Central memory CD4-positive, alpha-beta T cell (primary cell): ENCODE measurements at places on chromosomes 13 and 19.

DNA sequence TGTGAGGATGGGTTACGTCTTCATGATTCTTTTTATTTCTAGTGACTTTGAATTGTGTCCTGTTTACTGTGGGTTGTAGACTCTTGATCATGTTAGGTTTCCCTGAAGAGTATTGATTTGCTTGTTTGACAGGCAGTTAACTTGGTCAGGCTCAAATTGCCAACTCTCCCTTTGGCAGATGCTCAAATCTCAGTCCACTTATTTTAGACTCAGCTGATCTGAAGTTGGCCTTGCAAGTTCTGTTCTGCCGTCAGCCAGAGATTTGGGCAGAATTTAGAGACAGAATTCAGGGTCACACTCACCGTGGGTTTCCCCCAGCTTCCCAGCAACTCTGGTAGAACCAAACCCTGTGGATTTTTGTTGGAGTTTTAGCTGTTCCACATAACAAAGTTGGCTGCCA, 71.6 kb upstream of the TEX29 start:
- DNase-seq, result no peak

GRCh38 chr13:37695200-37695599, 96.6 kb upstream of the POSTN start:
- no peak for DNase-seq

DNA sequence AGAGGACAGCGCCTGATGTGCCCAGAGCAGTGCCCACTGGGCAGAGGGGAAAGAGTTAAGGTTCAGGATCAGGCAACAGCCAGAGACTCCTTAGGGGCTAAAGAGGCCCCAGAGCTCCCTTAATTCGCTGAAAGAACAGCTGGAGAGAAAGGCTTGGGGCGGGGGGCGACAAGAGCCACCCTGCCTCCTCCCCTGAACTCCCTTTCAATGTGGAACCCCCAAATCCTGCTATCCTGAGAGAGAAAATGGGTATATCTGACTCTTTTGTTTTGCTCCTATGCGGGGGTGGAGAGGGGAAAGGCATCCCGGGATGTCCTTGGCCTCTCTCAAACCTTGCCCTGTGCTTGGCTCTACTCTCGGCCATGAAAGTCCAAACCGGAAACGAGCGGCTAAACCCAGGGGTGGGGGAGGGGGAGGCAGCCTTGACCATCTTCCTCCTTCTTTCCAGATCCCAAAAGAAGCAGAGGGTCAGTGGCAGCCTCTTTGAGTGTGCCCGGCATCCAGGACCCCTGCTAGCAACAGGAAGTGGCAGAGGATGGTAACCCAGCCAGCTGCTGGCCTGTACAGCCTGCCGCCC, 4.7 kb downstream of the PRKACA start:
- DNase-seq, result no peak

GRCh38 chr13:72983085-72983768, 75.6 kb upstream of the KLF5 start:
- DNase-seq, result no peak

GRCh38 chr13:103839460-103839859, 773.2 kb upstream of the SLC10A2 start:
- no peak for DNase-seq

DNA sequence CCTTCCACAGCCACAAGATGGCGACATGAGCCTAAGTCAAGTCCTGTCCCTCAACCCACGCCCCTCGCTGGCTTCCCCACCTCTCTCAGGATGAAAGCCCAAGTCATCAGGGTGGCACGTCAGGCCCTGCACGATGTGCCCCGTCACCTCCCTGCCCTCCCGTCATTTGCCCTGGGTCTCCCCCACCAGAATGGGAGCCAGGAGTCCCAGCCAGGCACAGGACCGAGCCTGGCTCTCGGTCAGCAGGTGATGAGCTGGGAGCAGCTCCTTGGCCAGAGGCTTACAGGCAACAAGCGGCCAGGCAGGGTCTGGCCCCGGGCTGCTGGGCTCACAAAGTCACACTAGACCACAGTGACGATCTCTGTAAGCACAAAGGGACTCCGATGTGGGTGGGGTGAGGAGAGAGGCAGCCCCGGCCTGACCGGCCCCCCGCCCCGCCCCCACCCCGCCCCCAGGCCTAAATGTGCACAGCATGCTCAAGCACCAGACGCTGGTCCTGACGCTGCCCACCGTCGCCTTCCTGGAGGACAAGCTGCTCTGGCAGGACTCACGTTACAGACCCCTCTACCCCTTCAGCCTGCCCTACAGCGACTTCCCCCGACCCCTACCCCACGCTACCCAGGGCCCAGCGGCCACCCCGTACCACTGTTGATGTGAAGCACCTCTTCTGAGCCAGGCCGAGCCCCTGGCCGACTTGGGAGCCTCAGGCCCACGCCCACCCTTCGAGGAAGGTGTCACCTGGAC, 7.3 kb downstream of the MRPL4 start:
- DNase-seq, result peak; percentile 82

DNA sequence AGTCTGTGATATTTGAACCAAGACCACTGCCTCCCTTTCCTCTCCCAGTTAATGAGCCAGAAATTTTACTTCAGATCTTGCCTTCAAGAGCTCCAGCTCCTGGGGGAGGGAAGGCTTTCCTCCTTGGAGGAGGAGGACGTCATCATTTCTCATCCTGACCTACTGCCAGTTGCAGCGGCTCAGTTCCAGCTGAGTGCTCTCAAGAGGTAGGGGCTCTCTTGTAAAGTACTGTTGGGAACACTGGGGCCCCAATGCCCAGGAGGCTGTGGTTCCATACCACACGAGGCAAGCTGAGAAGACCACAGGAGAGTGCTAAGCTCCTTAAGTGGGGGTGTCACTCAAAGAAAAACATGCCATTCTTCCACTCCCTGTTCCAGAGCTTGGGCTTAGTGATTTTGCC, 36.2 kb downstream of the METTL21C start:
- no peak for DNase-seq

- peak; percentile 47 for DNase-seq
These were observed 3.8 kb upstream of the ACTL9 start for GRCh38 chr19:8702350-8702749.

GRCh38 chr13:51257187-51257586, 35.0 kb downstream of the FAM124A start:
- no peak for DNase-seq

DNA sequence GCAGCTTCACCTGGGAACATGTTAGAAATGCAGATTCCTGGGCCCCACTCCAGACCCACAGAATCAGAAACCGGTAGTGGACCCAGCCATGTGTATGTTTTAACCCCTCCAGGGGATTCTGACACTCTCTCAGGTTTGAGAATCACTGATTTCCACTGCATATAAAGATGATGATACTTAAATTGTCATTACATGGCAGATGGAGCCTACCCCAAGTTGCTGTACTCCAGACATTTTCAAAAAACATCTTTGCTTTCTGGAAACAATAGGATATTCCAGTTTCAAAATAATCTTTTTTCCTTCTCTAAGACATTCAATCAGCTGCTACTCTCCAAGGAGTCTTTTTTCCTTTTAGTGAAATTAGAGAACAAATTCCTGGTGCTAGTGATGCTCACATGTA, 48.6 kb upstream of the RGCC start:
- DNase-seq, result no peak

- no peak for DNase-seq
These were observed 17.6 kb downstream of the EMP3 start for GRCh38 chr19:48342841-48343540.

- DNase-seq, result peak; percentile 48
These were observed 19.4 kb upstream of the ADGRE5 start for GRCh38 chr19:14361824-14362223.

DNA sequence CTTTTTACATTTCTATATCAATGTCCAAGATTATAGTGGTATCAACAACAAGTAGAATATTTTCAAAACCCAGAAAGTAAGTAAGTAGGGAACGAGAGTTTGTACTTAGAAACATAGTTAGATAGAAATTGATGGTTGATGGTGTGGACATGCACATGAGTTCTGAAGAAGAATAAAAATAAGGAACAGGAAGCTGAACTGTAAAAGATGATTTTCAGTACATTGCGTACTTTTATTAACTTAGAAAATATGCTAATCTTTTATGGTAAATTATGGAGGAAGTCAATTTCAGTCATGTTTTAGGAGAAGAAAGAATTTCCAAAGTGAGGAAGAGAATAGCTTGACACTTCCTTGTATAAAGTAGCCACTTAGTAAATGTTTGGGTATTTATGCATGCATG, 12.3 kb upstream of the GPR18 start:
- no peak for DNase-seq

DNA sequence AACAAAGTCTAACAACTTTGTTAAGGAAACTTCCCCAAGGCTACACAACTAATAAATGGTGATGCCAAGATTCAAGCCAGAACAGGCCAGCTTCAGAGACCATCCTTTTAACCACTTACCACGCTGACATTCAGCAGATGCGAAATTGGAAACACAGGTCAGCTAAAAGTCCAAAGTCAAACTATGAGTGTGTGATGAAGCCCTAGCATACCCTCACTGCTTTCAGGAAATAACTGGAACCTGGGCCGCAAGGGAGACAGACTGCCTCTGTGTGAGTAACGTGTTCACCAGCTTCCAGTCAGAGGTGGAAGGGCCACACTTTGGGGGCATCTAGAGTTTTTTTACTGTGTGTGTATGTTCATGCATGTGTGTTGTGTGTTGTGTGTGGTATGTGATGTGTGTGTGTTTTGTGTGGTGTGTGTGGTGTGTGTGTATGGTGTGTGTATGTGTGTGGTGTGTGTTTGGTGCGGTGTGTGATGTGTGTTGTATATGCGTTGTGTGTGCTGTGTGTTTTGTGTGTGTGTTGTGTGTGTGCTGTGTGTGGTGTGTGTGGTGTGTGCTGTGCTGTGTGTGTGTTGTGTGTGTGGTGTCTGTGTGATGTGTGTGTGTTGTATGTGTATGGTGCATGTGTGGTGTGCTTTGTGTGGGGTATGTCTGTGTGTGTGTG, 12.5 kb upstream of the PDX1 start:
- DNase-seq, result no peak

DNA sequence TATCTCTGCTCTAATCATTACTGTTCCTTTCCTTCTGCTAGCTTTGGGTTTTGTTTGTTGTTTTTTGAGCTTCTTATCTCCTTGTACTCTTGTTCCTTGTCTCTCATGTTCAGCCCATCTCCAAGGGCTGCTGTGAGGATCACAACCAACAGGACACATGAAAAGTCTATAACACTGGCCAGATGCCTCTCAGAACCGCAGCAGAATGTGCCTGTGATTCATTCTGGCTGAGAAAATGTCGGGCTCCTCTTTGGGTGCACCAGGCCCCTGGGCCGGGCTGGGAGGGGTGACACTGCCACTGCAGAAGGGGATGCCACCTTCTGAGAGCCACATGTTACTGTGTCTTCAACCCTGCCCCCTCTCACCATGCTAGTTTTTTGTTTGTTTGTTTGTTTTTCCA, 48.0 kb downstream of the GGACT start:
- DNase-seq, result no peak

- DNase-seq, result no peak
These were observed 7.6 kb downstream of the NUCB1 start for GRCh38 chr19:48907671-48908070.

DNA sequence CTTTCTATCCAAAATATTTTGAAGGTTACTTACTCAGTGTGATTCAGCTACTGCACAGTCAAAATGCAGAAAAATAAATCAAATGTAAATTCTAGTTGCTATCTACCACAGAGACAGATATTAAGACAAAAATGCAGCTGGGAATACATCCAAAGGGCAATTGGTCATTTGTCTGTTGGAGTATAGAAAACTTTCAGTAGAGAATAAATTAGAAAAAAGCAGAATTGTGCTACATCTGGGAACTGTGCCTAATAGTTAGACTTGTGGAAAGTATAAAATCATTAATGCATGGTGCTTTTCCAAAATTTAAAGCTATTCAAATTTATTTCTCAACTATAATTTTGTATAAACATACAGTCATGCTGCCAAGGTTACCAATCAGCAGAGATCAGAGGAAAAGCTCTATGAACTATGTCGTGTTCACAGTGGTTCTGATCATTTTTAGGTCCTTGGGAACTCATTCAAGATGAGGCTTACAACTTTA, 1635.8 kb downstream of the PCDH9 start:
- no peak for DNase-seq

DNA sequence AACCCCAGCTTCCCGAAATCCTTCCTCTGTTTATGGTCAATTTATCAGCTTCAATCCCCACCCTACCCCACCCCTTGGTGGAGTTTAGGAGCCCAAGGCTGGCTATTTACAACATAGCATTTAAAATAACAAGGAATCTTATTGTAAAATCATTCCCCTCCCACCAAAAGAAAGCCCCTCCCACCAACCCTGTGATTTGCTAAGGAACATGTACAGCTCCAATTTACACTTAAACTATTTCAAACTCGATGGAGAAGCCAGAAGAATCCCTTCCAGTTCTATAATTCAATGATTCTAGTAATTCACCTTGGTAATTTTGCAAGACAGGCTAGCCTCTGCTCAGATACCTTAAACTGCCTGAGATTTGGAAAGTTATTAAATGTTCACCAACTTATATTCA, 3.0 kb downstream of the LATS2 start:
- DNase-seq, result no peak

GRCh38 chr13:113472355-113473025, 18.0 kb downstream of the DCUN1D2 start:
- no peak for DNase-seq

GRCh38 chr19:56995303-56995702, 124.5 kb upstream of the USP29 start:
- no peak for DNase-seq

GRCh38 chr13:44267980-44268379, 105.6 kb upstream of the SERP2 start:
- DNase-seq, result no peak

DNA sequence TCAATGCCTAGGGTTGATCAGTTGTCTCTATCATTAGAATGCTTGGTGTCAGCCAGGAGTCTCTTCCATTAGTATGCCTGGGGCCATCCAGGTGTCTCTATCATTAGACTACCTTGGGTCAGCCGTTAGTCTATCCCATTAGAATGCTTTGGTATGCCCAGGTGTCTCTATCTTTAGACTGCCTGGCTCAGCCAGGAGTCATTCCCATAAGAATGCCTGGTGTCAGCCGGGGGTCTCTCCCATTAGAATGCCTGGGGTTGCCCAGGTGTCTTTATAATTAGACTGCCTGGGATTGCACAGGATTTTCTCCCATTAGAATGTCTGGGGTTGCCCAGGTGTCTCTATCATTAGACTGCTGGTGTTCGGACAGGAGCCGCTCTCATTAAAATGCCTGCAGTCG, 1442.9 kb downstream of the UQCRFS1 start:
- no peak for DNase-seq

DNA sequence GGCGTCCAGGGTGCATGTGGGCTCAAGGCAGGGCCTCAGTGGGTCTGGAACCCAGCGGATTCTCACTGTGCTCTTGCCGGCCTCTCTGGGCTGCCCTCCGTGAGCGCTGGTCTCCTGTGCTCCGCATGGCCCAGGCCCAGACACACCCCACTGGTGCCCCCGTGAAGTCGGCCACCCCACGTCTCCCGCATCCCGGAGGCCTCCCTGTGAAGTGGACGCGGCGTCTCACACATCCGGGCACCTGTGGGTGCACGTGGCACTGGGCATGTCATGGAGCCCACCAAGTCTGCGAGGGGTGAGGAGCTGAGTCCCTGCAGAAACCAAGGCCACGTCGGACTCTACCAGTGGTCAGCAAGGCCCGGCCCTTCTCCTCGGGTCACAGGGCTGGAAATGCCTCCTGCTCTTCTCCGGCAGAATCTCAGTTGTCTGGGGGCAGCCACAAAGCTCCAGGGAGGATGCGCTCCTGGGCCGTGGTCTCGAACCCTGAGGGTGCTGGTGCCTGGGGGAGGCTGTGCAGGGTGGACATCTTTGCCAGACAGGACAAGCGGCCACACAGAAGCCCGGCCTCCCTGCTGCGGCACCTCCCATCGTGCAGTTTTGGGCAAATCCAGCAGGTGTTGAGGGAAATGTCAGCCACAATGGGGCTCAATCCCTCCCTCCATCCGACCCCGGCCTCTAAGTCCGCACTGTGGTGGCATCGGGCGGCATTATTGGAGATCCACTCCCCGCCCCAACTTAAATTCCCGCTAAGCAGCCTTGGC, 2.2 kb downstream of the C13orf46 start:
- DNase-seq, result no peak
